ENCODE measurements at places on chromosomes 5 and 9. TPM values are rescaled to one million over a fixed set of nuclear protein-coding genes. Genes with fewer than 3 reads are reported as not detected.

OBP2B gene
- total RNA-seq, result not detected

GPR151 gene
- total RNA-seq, result not detected

GNA14 gene
- total RNA-seq, result 14.8 TPM

DMRTA1 gene
- total RNA-seq, result 1.9 TPM

SLC6A19 gene
- total RNA-seq, result not detected

TAF11L10 gene
- not detected for total RNA-seq

FIBCD1 gene
- 15.8 TPM for total RNA-seq

HMCN2 gene
- 7.3 TPM for total RNA-seq

POU5F2 gene
- 2.6 TPM for total RNA-seq

OR1K1 gene
- not detected for total RNA-seq

DMRT3 gene
- not detected for total RNA-seq

MTMR12 gene
- 27.2 TPM for total RNA-seq

DIRAS2 gene
- not detected for total RNA-seq

CD74 gene
- 4,783 TPM for total RNA-seq

PHF24 gene
- total RNA-seq, result not detected

SPARC gene
- 738 TPM for total RNA-seq

PAPPA gene
- total RNA-seq, result 1.1 TPM

PCDHA9 gene
- 0.17 TPM for total RNA-seq
